ENCODE measurements at places on chromosomes 7 and 10. TPM values are rescaled to one million over a fixed set of nuclear protein-coding genes. Genes with fewer than 3 reads are reported as not detected.

GRCh38 chr7:76369018-76369417 lies 10.2 kb upstream of the YWHAG start:
- DNase-seq: no peak
- peaks cover 4% of the 10 kb centered on the region for H3K36me3 ChIP-seq

DNA sequence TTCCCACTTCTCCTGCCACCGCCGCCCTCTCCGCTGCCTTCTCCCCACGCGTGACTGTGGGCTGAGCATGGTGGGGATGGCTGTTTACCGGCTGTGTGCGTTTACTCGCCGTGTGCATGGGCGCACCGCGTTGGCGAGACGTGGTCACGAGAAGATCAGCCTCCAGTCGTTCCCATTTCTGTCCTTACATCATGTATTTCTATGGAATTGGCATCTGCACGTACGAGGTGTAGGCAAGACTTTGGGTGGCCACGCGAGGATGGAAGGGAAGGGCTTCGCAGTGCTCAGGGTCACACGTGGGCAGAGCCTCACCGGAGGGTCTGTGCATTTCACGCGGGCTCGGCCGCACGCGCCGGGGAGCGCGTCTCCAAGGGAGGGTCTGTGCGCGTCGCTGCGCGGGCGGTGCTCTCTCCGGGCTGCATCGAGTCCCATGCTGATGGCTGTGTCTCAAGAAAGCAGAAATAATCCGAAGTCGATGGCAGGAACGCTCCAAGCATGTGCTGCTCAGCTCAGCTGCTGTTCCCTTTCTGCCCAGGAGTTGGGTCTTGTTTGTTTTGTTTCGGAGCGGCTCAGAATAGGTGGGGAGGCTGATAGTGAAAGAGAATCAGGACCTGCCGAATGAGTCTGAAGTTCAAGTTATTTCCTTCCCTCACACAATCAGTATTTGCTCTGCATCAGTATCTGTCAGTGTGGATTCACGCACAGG lies 973 bp downstream of the CAMK1D start:
- H3K4me1 ChIP-seq: peaks cover 3% of the 10 kb centered on the region
- no peaks in the 10 kb centered on the region for H3K36me3 ChIP-seq
- peaks cover 11% of the 10 kb centered on the region for H3K27me3 ChIP-seq
- peak overlapping the region; percentile 99 for H3K4me3 ChIP-seq

IDI2 gene
- total RNA-seq: not detected

CCL24 gene
- not detected for total RNA-seq

- H3K27me3 ChIP-seq: no peaks in the 10 kb centered on the region
- DNase-seq: no peak
- H3K4me3 ChIP-seq: no peak overlapping the region
- H3K36me3 ChIP-seq: no peaks in the 10 kb centered on the region
- H3K27ac ChIP-seq: no peak overlapping the region
- H3K4me1 ChIP-seq: no peaks in the 10 kb centered on the region
Measured at GRCh38 chr10:10830293-10830986, 187.2 kb upstream of the CELF2 start.

- no peak overlapping the region for H3K4me3 ChIP-seq
- no peaks in the 10 kb centered on the region for H3K36me3 ChIP-seq
- H3K4me1 ChIP-seq: no peaks in the 10 kb centered on the region
- no peak overlapping the region for H3K27ac ChIP-seq
- no peaks in the 10 kb centered on the region for H3K27me3 ChIP-seq
Measured at GRCh38 chr7:7333610-7334009, 151.3 kb downstream of the C1GALT1 start.

GRCh38 chr10:118841881-118842605 lies 87.3 kb upstream of the CACUL1 start:
- no peaks in the 10 kb centered on the region for H3K27me3 ChIP-seq
- no peaks in the 10 kb centered on the region for H3K36me3 ChIP-seq
- no peak overlapping the region for H3K27ac ChIP-seq
- H3K4me1 ChIP-seq: no peaks in the 10 kb centered on the region
- no peak for DNase-seq

DNA sequence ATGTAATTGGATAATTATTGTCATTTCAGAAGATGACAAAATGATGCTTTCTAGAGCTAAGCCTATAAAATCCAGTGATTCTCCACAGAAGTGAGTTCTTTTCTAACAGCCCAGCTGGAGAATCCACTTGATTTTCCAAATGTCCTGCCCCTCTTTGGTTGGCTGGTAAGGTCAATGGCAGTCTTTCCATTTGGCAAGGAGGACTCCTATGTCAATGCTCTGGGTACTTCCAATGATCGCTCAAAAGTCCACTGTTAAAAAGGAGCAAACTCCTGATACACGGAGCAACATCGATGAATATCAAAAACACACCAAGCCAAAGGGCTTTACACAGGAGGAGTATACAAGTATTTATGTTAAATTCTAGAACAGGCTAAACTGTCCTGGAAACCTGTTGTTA lies 57.8 kb downstream of the STK17A start:
- H3K27me3 ChIP-seq: no peaks in the 10 kb centered on the region
- no peak overlapping the region for H3K27ac ChIP-seq
- H3K4me1 ChIP-seq: no peaks in the 10 kb centered on the region
- H3K36me3 ChIP-seq: peaks cover 83% of the 10 kb centered on the region
- H3K4me3 ChIP-seq: no peak overlapping the region

GRCh38 chr10:50582766-50583762 lies 40.7 kb downstream of the SGMS1 start:
- no peak overlapping the region for H3K4me3 ChIP-seq
- H3K27me3 ChIP-seq: no peaks in the 10 kb centered on the region
- peaks cover 39% of the 10 kb centered on the region for H3K36me3 ChIP-seq
- H3K27ac ChIP-seq: no peak overlapping the region

SFMBT2 gene
- 6.7 TPM for total RNA-seq

DNA sequence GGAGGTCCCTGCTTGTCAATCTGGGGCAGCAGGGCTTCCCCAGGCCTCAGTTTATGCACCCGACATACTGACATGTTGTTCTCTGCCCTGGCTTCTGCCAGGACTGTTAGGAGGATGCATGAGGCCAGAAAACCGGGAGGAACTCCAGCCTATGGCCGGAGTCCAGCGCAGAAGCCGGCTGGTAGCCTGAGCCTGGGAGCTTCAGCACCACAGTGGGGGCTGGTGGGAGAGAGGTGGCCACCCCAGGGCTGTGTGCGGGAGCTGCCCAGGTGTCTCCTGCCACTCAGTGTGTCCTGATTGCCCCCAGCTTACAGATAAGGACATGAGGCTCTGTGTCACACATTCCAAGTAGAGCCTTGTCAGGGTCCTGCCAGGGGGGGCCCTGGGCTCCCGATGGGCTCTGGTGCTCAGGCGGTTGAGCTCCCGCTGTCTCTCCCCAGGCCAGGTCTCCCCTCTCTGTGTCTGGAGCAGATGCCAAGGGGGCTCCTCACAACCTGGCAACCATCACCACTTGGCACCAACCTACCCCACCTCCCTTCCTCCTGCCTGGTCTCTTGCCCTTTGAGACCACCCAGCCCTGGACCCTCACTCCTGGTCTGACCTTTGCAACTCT lies 32.3 kb downstream of the PPIF start:
- H3K4me3 ChIP-seq: no peak overlapping the region
- no peaks in the 10 kb centered on the region for H3K36me3 ChIP-seq
- no peak overlapping the region for H3K27ac ChIP-seq
- DNase-seq: peak; percentile 22

- 0 out of 2 replicates have a peak, but pooled peaks cover 6% of the 10 kb centered on the region for H3K4me1 ChIP-seq
- no peak overlapping the region for H3K27ac ChIP-seq
- no peaks in the 10 kb centered on the region for H3K36me3 ChIP-seq
- no peak overlapping the region for H3K4me3 ChIP-seq
- no peak for DNase-seq
Measured at GRCh38 chr10:122780391-122780790, 65.3 kb downstream of the CUZD1 start.

HSPA14 gene
- 38.5 TPM for total RNA-seq

GBX1 gene
- not detected for total RNA-seq

GRCh38 chr10:131742500-131742951 lies 158.3 kb upstream of the PPP2R2D start:
- H3K4me1 ChIP-seq: peaks cover 2% of the 10 kb centered on the region
- DNase-seq: peak; percentile 15
- no peak overlapping the region for H3K4me3 ChIP-seq
- no peaks in the 10 kb centered on the region for H3K27me3 ChIP-seq

DNA sequence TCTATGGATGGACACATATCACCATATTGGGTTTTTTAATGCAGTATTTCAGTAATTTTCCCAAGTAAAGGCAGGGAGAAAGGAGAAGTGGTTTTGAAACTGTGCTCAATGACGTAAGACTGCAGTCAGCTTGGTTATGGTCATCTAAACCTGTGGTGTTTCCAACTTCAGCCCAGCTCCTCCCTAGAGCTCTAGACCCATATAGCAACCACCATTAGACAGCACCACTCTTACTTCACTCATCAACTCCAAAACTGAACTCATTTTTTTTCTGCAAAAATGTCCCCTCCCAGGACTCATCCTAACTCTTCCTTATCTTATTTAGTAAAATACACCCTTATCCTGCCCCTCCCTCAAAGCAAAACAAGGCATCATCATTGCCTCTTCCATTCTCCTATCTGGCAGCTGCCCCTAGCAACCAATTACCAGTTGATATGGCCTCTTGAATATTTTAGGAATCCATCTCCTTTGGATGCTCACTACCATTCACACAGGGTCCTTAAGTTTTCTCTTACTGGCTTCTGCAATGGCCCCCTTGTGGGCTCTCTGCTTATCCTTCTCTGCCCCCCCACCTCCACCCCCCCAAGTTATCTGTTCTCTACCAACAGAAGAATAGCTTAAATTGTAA lies 1.5 kb upstream of the RALA start:
- H3K27me3 ChIP-seq: no peaks in the 10 kb centered on the region
- H3K36me3 ChIP-seq: no peaks in the 10 kb centered on the region
- peaks cover 2% of the 10 kb centered on the region for H3K4me1 ChIP-seq
- peak overlapping the region; percentile 88 for H3K4me3 ChIP-seq

- no peak for DNase-seq
- H3K36me3 ChIP-seq: peaks cover 18% of the 10 kb centered on the region
- H3K27me3 ChIP-seq: no peaks in the 10 kb centered on the region
- H3K4me3 ChIP-seq: no peak overlapping the region
- H3K27ac ChIP-seq: no peak overlapping the region
- H3K4me1 ChIP-seq: no peaks in the 10 kb centered on the region
Measured at GRCh38 chr7:771234-772004, 44.3 kb upstream of the PRKAR1B start.

DNA sequence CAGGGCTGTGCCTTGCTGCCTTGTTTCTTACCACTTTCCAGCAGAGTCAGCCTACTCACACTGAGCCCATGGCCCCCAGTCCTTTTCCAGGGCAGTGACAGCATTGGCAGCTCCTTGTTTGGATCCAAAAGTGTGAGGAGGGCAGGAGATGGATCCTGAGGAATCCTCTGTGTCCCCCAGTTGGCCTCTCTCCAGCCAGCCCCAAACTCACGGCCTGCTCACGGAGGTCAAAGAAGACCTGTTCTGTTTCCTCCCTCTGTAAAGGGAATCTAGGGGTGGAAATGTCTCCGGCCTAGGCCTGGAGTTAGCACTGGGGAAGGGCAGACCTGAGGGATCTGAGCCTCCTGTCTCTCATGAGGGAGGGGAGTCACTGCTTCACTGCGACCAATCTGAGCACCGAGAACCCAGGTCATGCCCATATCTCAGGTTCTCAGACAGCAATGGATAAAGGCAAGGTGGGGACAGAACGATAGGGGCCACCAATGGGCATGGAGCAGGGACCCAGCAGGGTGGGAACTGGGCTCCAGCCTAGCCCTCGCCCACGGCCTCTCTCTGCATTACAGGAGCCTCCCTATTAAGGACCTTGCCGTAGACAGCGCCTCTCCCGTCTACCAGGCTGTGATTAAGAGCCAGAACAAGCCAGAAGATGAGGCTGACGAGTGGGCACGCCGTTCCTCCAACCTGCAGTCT lies 23.2 kb downstream of the LDB3 start:
- no peaks in the 10 kb centered on the region for H3K27me3 ChIP-seq
- peaks cover 4% of the 10 kb centered on the region for H3K4me1 ChIP-seq
- DNase-seq: no peak
- H3K27ac ChIP-seq: no peak overlapping the region
- no peaks in the 10 kb centered on the region for H3K36me3 ChIP-seq

CD36 gene
- total RNA-seq: 0.28 TPM

DNA sequence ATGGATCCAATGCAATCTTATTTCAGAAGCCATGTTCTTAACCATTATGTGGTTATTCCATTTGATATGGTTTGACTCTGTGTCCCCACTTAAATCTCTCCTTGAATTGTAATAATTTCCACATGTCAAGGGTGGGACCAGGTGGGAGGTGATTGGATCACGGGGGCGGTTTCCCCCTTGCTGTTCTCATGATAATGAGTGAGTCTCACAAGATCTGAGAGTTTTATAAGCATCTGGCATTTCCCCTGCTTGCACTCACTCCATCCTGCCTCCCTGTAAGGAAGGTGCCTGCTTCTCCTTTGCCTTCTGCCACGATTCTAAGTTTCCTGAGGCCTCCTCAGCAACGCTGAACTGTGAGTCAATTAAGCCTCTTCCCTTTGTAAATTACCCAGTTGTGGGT lies 32.0 kb upstream of the TSPAN13 start:
- H3K27ac ChIP-seq: no peak overlapping the region
- H3K27me3 ChIP-seq: no peaks in the 10 kb centered on the region
- no peak overlapping the region for H3K4me3 ChIP-seq
- no peaks in the 10 kb centered on the region for H3K36me3 ChIP-seq

GRCh38 chr10:108673741-108674140 lies 1249.6 kb downstream of the XPNPEP1 start:
- H3K27ac ChIP-seq: no peak overlapping the region
- H3K4me3 ChIP-seq: no peak overlapping the region
- no peaks in the 10 kb centered on the region for H3K27me3 ChIP-seq
- no peaks in the 10 kb centered on the region for H3K4me1 ChIP-seq
- DNase-seq: no peak

CYP26C1 gene
- 0.42 TPM for total RNA-seq

GRCh38 chr7:158973440-158973839 lies 117.1 kb downstream of the DYNC2I1 start:
- no peaks in the 10 kb centered on the region for H3K4me1 ChIP-seq
- H3K36me3 ChIP-seq: peaks cover 10% of the 10 kb centered on the region
- peak; percentile 82 for DNase-seq
- no peaks in the 10 kb centered on the region for H3K27me3 ChIP-seq

- H3K4me1 ChIP-seq: no peaks in the 10 kb centered on the region
- H3K27ac ChIP-seq: no peak overlapping the region
- H3K4me3 ChIP-seq: no peak overlapping the region
- DNase-seq: no peak
- no peaks in the 10 kb centered on the region for H3K27me3 ChIP-seq
- no peaks in the 10 kb centered on the region for H3K36me3 ChIP-seq
Measured at GRCh38 chr10:33395201-33395600, 60.7 kb upstream of the NRP1 start.

ECHDC3 gene
- total RNA-seq: 9.3 TPM

C10orf71 gene
- not detected for total RNA-seq
